ENCODE measurements at places on chromosomes 13 and 19.

DNA sequence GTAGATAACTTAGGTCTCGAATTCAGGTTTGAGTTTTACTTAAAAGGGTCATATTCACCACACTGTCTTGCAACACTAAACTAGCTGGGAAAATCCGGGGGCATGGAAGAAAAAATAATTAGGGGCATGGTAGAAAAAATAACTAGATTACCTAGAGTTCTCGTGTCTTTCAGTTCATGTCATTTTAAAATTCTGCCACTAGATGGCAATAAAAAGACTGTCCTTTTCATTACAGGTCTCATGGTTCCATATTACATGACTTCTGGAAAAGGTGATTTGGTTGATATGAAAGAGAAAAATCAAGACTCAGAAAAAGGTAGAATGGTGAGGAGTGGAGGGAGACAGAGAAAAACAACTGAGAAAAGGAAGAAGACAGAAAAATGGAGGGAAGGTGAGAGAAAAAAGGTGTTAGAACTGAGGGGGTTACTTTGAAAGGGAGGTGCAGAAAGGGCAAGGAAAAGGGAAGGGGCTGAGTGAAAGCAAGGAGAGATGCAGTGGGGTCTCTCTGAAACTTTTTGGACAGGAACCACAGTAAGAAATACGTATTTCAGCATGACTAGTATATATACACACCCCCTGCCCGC, 299.0 kb downstream of the KLF12 start:
- peak; percentile 56 for DNase-seq

DNA sequence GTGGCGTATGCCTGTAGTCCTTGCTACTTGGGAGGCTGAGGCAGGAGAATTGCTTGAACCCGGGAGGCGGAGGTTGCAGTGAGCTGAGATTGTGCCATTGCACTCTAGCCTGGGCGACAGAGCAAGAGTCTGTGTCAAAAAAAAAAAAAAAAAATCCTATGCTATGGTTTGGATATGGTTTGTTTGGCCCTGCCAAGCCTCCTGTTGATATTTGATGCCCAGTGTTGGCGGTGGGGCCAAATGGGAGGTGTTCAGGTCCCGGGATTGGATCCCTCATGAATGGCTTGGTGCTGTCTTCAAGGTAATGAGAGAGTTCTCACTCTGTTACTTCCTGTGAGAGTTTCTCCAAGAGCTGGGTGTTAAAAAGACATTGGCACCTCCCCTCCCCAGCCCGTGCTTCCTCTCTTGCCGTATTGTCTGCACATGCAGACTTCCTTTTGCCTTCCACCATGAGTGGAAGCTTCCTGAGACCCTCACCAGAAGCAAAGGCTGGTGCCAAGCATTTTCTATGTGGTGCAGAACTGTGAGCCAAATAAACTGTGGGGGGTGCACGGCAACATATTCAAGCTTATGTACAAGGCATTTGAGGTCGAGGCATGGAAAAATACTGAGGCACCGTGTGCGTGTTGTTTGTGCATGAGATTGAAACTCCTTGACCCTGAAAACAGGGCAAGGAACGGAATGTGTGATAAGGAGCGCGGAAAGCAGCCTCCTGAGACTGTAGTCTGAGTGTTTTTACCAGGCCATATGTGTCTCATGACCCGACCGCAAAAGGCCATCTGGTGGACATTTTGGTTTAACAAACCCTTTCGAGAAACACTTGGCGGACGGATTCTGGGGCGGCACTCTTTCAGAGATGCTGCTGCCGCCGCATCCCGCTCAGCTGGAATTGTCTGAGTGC, 7.3 kb downstream of the SIGLEC9 start:
- DNase-seq: peak; percentile 38

DNA sequence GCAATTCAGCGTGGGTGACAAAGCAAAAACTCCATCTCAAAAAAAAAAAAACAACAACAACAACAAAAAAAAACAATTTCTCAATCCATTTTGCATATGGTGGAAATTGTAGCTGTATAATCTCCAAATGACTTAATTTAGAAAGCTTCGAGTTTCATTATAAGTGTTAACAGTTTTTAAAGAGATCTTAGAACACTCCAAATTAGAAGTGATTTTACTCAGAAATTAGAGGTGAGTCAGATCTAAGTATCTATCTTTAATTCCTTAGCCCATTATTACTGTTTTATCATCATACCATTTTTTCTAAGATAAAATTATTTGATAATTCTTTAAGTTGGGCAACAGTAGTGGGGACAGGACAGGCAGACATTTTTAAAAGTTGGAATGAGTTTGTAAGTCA, 60.5 kb downstream of the ZMYM2 start:
- no peak for DNase-seq

DNA sequence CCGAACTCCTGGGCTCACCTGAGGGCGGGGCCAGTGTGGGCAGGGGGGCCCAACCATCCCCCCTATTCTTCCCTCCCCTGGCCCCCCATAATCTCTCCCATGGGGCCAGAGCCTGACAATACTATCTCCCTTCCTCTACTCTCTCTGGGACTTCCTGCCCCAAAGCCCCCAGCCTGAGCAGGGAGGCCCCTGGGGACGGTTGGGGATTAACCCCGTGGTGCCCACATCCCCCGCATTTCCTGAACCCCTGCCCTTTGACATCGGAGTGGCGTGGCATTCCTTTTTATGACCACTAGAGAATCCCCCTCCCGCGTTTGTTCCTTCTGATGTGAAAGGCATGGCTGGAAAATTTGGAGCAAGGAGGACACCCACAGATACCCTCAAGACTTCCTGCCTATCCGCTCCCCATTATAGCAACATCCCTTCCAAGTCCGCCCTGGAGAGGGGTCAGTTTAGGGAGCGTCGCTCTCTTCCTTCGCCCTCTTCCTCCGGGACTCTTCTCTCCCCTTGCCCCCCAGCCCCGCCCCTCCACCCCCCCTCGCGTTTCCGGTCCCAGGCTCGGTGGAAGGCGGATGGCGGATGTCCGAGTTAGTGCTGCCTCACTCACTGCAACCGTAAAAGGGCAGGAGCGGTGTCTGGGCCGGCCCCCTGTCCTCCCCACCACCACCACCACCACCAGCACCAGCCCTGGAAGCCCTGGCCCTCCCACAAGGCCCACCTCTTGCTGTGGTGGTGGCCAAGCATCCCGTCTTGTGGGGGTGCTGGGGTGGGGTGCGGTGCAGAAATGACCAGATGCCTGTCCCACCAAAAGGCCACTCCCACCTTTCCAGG, 1.8 kb downstream of the VASP start:
- DNase-seq: peak; percentile 66

DNA sequence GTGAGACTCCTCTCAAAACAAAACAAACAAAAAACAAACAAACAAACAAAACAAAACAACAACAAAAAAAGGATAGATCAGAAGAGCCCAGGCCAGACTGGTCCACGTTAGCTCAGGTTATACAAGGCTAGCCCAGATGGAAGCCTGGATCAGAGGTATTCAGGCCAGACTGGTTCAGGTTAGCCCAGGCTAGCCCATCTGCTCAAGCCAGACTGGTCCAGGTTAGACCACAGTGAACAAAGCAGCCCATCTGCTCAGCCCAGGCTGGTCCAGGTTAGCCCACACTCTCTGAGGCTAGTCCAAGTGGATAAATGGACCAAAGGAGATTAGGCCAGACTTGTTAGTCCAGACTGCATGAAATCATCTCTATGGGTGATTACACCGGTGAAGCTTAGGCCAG, 41.2 kb downstream of the CCL25 start:
- DNase-seq: no peak

DNA sequence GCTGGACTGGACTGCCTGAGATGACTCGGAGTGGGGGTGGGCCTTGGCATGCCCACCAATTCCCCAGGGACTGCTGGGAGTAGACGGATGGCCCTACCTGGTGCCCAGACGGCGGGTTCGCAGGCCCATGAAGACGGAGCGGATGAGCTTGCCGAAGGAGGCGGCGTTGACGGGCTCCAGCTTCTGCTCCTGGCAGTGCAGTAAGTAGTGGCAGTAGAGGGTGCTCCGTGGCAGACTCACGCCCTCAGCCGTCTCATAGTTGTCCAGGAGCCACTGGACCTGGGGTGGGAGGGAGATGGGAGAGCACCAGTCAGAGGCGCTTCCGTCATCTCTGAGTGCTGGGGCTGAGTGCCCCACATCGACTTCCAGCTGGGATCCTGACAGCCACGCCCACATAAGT, 17.6 kb downstream of the DCAF15 start:
- no peak for DNase-seq

DNA sequence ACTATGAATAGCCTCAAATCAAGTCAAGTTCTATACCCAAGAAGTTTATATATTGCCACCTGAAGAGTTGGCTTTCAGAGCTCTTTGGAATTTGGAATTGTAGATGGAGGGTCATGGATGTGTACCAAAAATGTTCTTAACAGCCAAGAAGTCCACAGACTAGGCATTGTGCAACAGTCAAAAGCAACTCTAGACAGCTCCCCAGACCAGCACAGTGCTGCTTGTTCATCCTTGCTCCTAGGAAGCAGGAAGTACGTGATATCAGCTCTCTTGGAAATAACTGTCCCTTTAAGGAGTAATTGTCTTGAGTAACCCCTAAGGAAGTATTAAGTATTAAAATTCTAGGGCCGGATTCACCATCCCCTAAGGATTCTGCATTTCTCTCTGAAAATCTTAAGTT, 30.7 kb upstream of the IL17D start:
- DNase-seq: peak; percentile 28

DNA sequence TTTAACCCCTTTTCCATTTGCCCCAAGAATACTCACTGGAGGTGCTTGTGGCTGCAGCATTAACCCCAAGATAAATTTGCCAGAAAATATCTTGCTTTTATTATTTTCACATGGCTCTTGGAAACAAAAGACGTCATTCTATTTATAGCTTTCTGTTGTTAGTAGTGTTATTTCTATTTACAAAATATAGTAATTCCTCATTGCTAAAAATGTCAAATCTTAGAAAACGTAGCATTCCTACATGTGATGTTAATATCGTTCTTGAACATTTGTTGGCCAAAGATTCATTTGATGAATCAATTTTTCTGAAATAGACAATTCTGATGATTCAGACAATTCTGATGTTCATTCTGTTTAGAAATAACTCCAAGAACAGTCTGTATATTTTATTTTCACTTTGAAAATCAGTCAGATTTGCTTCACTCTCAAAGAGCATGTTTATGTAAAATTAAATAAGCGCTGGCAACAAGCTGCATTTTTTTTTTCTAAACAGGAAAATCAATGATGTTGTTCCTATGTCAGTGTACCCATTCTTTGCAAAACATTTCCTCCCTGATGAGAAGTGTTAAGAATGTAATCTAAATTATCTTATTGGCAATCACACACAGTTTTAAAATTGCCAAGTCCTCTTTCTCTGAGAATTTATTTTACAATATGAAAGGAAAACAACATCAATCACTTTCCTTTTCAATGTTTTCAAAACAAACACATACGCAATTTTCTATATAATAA, 334.0 kb downstream of the KCTD12 start:
- no peak for DNase-seq

DNA sequence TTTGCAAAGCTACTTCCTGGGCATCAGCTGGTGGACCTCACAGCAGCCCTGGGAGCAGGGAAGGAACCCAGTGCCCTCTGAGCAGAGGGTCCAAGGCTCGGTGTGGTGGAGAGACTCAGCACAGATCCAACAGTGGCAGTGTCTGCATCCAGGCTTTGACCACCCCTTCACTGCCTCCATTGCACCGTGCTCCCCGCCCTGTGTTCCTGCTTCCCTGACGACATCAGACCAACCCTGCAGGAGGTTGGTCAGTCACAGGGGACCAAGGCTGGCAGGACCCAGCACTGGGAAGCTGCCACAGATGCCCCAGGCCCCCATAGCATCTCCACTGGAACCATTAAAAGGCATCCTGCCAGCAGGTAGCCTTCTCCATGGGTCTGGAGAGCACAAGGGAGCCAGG, 7.8 kb upstream of the VSTM2B start:
- no peak for DNase-seq

GRCh38 chr19:32265995-32266394, 79.4 kb upstream of the ZNF507 start:
- DNase-seq: no peak

DNA sequence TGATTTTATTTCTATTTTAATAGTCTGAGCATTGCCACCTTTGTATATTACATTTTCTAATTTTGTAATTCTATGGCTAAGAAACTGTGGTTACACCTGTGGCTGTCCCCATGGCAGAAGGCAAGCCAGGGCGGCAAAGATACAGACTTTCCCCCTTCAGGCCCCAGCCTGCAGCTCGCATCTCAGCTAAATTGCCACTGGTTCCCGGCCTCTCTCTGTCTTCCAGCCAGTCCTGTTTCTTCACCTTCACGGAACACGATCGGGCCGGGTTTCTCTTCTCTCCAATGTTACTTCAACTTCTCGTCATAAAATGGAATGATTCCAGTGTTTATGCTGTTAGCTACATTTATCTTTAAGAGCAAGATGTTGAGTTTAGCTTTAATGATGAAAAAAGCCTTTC, 124.5 kb upstream of the ZNF507 start:
- DNase-seq: no peak

DNA sequence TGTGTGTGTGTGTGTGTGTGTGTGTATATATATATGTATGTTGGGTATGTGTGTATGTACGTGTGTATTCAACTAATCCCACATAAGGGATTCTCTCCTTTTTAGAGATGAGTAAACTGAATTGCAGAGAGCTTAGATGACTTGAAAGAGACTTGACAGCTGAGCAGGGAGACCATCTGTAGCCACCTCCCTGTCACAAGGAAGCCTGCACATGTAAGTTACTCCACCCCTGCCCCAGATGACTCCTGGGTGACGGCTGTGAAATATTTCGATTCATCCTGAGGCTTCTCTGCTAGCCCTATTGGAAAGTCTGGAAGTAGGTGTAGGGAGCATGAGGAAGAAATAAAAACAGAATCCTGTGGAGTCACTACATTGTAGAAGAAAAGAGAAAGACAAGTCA, 480.4 kb downstream of the FOXO1 start:
- DNase-seq: no peak

DNA sequence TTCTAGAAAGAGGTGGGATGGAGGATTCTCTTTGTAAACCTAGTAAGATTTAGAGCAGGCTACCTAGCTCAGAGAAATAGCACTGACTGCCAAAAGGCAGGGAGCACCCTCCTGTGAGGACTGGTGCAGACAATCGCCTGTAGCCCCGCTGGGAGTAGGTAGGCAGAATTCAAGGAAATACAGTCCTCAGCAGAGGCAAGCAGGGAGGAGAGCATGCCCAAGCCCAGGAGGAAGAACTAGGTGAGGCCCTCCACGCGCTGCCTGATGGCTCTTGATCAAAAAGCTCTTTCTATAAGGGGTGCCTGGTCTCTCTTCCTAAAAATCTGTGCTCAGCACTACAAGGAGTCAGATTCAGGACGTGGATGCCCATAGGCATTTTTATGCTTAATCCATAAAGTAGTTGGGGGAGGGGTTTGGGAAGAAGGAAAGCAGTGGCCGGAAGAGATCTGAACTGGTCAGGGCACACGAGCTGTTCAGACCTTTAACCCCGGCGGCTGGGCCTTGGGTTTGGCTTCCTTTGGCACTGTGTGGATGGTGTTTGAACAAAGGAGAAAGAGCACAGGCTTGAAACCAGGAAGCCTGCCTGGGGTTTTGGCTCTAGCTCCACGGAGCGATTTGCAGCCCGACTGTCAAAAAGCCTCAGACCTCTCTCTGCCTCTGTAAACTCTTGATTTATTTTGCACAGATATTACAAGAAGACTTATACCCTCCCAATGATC, 320.6 kb downstream of the FOXO1 start:
- no peak for DNase-seq

GRCh38 chr13:89458456-89458855, 1787.3 kb downstream of the SLITRK5 start:
- no peak for DNase-seq

GRCh38 chr13:32443111-32443510, 15.2 kb upstream of the N4BP2L1 start:
- peak; percentile 23 for DNase-seq

- DNase-seq: no peak
These were observed 1.1 kb downstream of the ZNF444 start for GRCh38 chr19:56142087-56142787.

GRCh38 chr13:30690282-30691188, 44.8 kb upstream of the ALOX5AP start:
- DNase-seq: peak; percentile 99
